Stimulated activated CD8-positive, alpha-beta memory T cell treated with anti-CD3 and anti-CD28 coated beads, Interleukin-15, amount 100 ng/mL, for 48 hours (primary cell): ENCODE measurements at places on chromosomes 4 and X.

DNA sequence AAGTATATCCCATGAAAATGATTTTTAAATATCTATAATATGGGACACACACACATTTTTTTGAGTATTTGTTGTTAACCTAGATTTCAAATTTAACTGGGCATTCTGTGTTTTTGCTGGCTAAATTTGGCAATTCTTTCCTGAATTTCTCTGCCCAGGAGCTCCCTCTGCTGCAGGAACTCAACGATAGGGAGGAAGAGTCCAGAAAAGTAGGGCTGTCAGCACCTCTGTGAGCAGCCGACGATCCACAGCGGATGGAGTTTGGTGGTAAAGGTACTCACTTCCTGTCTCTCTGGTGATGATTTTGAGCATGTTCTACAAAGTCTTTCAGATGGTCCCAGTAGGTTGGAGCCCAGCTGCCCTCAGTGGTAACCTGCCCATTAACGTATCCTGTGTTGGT lies 23.1 kb upstream of the TMEM184C start:
- DNase-seq: no peak

DNA sequence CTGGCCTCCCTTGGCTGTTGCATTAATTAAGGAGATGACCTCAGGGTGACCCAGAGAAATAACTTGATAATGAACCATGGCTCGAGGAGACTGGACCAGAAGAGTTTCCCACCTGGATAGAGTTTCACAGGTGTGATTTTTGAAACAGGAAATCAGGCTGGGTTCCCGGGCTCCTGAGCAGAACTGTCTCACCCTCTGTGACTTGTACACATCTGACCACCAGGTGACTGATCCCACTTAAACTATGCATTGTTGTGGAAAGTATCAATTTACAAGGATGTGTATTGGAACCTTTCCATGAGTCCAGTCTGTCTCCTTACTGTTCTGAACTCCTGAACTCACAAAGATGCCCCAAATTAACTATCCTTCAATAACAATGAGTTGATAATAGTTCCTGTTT lies 220.3 kb downstream of the PTTG2 start:
- DNase-seq: no peak

DNA sequence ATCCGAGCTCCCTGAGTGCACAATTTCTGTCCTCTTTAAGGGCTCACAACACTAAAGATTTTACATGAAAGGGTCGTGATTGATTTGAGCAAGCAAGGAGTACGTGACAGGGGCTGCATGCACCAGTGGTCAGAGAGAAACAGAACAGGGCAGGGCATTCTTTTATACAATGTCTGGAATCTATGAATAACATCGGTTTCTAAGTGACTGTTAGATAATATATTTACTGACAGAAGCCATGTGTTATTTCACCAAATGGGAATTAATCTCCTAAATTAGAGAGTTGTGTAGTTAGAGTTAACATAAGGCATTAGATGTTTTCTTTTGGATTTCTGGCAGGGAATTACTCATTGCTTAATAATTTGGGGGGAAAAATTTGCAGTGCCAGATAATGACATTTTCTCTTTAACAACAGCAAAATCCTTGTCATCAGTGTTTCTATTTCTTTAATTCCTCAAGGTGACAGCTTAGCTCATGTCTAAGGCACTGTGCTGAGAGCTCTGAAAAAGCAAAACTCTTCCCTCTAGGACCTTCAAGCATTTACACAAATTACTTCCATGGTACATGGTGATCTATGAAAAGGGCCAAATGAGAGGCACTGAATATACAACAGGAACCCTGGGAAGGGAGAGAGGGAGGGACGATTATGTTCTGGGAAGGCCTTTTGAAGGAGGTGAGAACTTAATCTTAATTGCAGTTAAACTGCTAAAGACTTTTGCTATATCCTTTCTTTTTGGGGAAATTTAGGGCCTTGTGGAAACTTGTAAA lies 145.0 kb downstream of the RTL3 start:
- DNase-seq: no peak

DNA sequence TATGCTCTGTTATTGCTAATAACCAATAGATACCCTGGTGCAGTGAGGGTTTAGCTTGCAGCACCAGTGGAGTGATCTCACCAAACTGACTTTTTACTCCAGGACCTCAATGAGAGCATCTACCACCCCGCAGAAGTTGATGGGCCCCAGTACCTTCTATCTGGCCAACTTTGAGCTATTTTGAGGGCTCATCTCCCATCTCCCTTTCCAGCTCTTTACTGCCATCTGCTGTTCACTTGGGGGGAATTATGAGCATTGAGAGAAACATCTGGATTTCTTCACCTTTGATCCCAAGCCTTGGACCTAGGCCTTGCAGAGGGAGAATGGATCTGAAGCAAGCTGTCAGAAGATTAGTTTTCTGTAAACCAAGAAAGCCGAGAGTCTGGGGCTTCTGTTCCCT lies 143.6 kb downstream of the TMEM164 start:
- peak; percentile 9 for DNase-seq

GRCh38 chrX:71095033-71095432 lies 618 bp upstream of the FOXO4 start:
- DNase-seq: no peak

DNA sequence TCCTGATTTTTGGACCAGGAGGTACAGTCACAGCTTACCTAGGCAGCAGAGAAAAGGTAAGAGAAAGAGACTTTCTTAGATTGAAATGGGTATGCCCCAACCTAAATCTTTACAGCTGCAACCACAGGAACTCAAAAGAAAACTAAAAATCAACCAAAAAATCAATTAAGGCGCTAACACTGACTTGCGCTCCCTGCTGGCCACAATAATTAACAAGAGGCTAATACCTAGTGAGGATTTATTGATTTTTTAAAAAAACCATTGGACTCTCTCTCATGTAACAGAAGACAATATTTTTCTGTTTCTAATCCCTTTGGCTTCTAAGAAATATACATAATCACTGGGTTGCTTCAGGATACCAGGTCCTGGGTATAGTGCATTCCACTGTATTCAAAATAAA lies 153.9 kb upstream of the TENM3 start:
- DNase-seq: no peak

DNA sequence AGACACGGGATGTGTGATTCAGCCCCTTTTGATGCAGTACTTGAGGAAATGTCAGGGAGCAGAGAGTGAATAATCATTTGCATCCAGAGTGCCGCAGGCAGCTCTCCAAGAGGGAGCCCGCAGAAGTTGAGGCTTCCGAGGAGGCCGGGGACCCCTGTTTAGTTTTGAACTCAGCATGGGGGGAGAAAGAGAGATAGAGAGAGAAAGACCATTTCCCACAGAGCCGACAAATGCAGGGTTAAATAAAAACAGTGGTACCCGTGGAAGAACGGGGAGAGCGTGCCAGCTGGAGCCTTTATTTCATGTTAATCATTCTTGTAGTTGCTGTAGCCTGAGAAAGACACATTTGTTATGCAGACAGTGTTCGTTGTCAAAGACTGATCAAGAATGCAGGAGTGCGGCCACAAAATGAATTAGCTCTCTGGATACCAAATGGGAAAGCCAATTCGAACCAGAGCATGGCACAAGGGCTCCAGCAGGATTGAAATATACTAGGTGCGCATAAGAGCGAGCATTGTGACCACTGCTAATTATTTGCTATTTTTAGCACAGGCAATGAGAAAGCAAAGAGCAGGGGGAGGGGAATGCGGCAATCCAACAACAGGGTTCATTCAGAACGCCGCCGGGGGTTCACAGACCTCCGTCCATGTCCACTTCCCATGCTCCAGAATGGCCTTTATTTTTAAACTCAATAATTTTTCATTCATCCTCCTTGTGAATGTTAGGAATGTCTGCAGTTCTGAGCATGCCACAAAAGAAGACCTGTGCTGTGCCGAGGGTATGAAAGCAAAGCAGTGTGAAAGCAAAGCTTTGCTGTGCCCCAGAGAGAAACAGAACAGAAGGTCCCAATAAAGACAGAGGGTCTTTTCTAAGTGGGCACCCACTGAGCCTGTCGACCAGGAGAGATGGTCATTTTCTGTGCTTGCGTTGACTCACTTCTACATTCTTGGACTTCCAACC lies 243.9 kb upstream of the VCX3A start:
- no peak for DNase-seq

DNA sequence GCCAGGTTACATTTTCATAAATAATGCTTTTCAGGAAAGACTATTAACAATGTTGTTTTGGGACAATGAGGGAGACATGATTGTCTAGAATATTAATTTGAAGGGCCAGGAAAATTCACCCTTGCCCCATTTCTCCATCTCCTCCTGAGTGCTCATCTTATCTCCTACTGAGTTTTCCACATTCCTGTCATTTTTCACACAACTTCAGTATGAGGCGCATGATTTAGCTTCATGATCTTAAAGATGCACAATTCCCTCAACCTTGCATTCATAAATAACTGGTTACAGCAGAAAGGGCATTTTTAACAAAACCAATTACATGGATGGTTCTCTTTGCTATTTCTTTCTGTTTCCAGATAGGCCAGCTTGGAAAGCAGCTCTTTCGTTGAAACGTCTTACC lies 1699.2 kb upstream of the IGFBP7 start:
- DNase-seq: no peak

DNA sequence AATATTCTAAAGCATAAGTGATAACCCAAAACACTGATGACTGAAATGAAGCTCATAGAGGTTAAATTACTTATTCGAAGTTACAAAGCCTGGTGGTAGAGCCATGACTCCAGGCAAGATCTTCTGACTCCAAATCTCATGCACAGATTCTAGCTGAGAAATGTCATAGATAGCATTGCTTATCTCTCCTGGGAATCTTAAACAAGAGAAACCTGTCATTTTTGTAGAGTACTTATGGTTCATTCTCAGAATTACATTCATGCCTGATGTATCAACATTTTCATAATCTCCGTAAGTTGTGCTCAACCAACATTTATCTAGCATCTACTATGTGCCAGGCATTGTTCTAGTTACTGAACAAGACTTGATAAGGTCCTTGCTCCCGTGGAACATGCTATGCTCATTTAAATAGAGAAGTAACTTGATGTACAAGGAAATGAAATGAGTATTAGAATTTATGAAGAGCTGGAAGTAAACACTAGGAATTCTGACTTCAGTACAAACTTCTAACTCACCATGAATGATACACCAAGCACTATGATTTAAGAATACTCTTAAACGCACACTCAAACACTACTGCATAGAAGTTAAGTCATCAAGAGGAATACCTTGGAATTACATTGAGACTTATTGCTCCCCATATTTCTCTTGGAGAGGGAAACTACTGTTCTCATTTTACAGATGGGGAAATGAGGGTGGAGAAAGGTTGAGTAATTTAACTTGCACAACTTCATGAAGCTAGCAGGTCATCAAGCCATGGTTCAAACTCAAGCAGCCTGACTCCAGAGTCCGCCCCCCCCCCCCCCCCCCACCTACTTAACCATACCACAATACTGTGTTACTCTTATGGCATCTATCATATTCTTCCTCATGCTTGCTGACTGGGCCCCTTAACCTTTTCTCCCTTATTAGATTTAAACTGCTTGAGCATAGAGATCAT lies 45.4 kb downstream of the MBNL3 start:
- no peak for DNase-seq

GRCh38 chrX:150155436-150156035 lies 207.6 kb upstream of the MAMLD1 start:
- no peak for DNase-seq

- DNase-seq: no peak
Observed at GRCh38 chr4:70099206-70099605, 49.0 kb downstream of the HTN1 start.

DNA sequence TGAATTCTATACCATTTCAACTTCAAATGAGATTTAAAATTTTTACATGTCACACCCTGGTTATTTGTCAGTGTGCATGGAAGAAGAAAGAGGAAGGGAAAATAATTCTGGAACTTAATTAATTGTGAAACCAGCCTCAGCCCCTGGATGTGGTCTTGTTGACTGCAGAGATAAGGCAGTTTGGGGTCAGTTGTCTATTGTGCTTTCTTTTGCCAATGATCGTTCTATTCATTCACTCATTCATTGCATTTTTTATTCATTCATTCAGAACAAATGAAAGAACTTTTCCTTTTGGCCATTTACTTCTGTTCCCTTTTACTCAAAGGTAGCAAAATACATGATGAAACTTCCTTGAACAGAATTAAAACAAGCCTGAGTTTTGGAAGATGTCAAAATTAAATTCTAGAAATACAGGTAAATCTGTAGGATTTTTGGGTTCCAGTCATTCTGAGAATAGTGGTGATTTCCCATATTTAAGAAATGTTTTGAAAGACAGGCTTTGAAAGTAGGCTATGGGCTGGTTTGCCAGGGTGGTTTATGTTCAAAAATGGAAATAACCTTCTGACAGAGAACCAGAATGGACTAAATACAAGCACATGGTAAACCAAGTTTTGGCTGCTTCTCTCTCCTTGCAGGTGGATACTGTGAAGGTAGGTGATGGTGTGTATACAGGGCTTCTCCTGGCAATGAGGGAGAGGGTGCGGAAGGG lies 35.7 kb downstream of the PARM1 start:
- no peak for DNase-seq

GRCh38 chr4:66439508-66439907 lies 769.2 kb upstream of the EPHA5 start:
- no peak for DNase-seq

- DNase-seq: no peak
Observed at GRCh38 chr4:168573870-168574269, 77.0 kb downstream of the PALLD start.

GRCh38 chr4:153635846-153636245 lies 48.2 kb upstream of the TLR2 start:
- no peak for DNase-seq

- no peak for DNase-seq
Observed at GRCh38 chr4:151316645-151317044, 8.8 kb downstream of the SH3D19 start.

DNA sequence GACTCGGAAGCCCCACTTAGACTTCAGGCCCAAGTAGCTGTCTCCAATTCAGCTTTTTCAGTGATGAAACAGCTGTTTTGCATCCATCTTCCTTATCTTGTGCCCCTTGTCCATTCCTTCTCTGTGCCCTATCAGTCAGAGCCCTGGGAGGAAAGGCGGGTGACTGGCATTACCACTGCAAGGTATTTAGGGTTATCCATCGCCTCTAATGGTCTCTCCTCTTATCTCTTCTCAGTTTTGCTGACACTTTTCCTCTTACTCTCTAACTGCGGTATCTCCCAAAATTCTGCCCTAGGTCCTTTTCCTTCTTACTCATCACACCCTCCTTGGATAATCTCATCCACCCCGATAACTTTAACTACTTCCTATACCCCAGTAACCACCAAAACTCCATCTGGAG lies 13.7 kb downstream of the GAB3 start:
- no peak for DNase-seq

GRCh38 chr4:47160095-47160494 lies 128.7 kb downstream of the GABRB1 start:
- DNase-seq: no peak

DNA sequence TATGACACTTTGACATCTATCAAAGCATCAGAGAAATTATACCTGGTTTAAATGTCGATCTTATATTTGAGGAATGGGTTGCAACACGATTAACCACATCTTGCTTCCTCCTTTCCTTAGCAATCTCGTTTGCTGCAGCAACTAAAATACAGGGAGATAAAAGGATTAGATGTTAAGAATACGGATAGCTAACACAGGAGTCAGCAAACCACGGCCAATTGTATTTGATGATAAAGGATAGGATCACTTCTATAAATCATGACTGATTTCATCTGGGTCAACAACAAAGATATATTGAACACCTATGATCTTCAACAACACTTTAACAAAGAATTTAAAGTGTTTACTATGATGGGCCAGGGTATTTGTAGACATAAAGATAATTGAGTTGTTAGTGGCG lies 5.0 kb downstream of the MAP7D3 start:
- DNase-seq: no peak

GRCh38 chr4:57151481-57151880 lies 41.3 kb upstream of the IGFBP7 start:
- DNase-seq: no peak

GRCh38 chr4:14742054-14742453 lies 260.2 kb upstream of the CPEB2 start:
- DNase-seq: no peak

GRCh38 chr4:103915224-103915869 lies 195.6 kb upstream of the TACR3 start:
- no peak for DNase-seq
